ENCODE measurements at places on chromosomes 7 and 10.

DNA sequence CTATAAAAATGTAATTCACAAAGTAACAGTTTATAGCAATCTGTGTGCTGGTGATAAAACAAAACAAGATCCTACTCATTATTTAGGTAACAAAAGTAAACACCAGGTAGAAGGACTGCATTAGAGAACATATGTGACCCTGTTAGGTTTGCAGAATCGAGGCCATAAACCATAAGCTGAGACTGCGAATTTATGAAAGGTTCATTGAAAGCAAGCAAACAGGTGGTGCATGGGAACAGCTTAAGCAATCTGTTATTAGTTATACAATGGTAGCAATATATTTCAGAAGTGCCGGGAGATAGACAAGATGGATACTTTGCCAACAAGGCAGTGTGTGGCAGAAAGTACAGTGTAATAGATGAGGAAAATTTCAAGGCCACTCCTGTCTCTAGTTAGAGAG is 23.5 kb upstream of the FAM133B start:
- no peak for DNase-seq

DNA sequence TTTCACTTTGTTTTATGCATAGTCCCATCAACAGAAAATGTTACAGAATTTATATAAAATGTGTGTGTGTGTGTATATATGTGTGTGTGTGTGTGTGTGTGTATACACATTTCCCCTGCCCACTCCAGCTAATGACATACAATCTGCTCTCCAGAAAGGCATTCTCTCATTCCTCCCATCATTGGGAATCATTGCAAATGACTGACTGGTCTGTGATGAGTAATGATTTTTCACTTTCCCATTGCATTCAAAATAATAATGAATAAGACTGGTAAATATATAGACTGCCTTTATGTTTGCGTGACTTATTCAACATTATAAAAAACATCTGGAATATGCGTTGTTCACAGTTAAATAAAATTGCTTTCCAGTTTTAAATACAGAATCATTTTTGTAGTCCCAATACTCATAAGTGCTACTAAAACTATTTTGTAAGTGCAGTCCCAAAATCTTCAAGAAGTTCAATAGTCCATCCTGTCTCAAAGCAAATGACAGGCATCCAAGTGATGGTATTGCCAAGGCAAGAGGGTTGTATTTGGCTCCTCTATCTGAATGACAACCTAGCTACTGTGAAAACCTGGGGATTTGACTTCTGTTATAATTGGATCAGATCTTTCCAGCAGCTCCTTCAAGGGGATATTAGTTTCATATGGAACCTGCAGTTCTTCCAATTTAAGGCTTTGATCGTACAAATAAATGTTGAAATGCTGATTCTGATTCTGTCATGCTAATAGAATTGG is 150.9 kb downstream of the POLR1F start:
- DNase-seq = no peak

DNA sequence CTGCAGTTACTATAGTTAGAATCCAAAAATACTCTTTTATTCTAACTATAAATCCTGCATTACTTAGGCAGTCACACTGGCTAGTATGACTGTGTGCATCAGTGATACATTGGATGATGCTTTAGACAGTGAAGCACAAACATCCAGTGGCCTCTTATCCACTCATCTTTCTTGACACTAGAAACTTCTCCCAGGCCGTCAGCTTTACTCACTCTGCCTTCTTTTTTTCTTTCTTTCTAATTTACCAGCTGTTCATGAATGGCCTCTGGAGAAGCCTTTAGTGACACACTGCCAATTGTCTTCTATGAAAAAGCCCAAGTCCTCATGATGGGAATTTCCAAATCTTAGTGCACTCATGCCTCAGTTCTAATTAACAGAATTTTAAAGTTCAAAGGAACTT is 26.2 kb upstream of the C10orf90 start:
- DNase-seq = no peak

- DNase-seq = no peak
Observed at GRCh38 chr7:36129048-36129534, 24.0 kb upstream of the EEPD1 start.

DNA sequence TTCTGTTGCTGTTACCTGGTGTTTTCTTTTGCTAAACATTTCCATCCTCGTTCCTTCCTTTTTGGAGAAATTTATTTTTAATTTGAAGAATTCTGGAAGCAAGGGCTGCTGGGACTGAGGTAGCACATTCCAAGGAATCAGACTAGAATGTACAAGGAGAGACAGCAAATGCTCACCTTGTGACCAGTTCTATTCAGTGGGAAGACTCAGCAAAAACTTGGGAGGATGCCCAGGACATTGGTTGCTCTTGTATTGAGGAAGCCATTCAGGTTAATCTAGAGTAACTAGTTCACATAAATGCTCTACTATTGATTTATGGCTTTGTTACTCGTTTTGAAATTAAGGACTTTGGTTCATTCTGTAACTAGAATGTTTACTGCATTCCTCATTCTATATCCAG is 11.3 kb downstream of the PLCE1 start:
- DNase-seq = no peak

GRCh38 chr7:134811765-134812164 is 32.3 kb downstream of the CALD1 start:
- DNase-seq = no peak
